ENCODE measurements at places on chromosomes 2 and 18. TPM values are rescaled to one million over a fixed set of nuclear protein-coding genes. Genes with fewer than 3 reads are reported as not detected.

SGPP2 gene
- 38.1 TPM for total RNA-seq

GRCh38 chr2:208179028-208179609 is 10.7 kb downstream of the C2orf80 start:
- DNase-seq, result peak; percentile 66

CLEC4F gene
- total RNA-seq, result 1.2 TPM

DNA sequence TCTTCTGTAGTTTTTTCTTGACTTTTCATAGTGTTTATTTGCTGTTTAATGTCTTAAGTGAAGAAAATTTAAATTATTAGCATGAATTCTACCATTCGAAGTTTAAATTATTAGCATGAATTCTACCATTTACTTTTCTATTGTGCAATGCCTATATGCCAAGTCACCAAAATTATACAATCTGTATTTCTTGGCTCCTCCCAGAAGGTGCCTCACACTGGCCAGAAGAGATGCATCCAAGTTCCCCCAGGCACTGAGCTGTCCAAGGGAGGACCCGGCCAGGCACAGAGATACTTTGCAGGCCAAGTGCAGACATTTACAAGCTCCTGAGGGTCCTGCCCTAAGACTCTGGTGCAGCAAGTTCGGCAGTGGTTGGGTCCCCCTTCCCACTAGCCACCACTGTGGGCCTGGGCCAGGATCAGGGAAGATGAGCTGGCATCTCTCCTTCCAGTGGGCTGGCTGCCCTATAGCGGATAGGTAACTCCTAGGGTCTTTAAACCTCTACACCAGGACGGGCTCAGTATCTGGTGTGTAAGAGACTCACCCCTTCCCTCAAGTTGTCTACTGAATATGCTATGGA is 31.3 kb downstream of the TMEM247 start:
- no peak for DNase-seq

DNA sequence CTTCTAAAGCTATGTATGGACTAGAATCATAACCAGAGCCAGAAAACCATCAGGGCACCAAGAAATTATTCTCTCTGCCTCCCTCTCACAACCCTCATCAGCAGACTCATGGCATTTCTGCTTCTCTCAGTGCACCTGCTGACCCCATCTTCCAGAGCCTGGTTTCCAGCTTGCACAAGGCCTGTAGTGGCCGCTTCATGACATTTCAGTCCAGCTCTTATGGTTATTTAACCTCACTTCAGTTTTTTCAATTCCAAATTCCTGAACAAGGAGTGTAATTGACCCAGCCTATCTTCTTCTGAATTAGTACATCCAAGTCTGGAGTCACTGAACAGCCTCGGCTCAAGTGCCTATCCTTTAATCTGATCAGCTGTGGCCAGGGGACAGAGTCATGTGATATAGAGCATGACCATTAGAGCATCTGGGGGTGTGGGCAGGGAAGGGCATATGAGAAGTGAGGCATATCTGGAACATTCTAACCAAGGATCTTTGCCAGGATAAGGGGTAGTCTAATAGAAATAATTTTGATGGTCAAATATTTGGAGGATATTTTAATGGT is 97.2 kb upstream of the TMEM17 start:
- no peak for DNase-seq

MAP3K19 gene
- not detected for total RNA-seq

CRYBA2 gene
- total RNA-seq, result not detected

RBMS1 gene
- total RNA-seq, result 102 TPM

DNA sequence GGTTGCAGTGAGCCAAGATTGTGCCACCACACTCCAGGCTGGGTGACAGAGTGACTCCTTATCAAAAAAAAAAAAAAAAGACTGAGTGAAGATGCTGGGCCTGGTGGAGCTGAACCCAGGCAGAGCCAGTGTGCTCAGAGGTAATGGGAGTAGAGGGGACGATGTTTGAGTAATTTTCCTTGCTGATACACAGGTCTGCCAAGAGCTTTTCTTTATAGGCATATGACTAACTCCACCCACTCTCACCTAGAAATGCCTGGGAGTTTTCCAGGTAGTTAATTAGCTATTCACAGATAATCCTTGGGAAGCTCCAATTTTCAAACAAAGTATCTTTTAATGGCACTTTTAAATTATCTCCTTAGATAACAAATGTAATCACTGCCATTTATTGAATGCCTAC is 33.4 kb upstream of the ACSL3 start:
- DNase-seq, result no peak

DNA sequence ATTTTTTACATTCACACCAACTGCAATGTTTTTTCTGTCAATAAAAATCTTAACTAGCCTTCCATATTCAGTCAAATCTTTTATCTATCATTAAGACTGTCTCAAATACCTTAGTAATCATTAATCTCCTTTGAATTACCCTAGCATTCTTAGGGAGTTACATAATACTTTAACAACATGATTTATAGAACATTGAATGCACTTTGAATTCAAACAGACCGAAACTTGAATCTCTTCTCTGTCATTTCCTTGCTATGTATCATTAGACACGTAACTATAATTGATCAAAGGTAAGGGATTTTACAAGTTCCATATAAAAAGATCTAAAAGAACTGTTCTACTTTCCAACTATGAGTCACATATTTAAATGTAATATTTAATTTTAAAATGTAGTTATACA is 330.9 kb downstream of the RIT2 start:
- DNase-seq, result no peak

TDRD15 gene
- not detected for total RNA-seq

DNA sequence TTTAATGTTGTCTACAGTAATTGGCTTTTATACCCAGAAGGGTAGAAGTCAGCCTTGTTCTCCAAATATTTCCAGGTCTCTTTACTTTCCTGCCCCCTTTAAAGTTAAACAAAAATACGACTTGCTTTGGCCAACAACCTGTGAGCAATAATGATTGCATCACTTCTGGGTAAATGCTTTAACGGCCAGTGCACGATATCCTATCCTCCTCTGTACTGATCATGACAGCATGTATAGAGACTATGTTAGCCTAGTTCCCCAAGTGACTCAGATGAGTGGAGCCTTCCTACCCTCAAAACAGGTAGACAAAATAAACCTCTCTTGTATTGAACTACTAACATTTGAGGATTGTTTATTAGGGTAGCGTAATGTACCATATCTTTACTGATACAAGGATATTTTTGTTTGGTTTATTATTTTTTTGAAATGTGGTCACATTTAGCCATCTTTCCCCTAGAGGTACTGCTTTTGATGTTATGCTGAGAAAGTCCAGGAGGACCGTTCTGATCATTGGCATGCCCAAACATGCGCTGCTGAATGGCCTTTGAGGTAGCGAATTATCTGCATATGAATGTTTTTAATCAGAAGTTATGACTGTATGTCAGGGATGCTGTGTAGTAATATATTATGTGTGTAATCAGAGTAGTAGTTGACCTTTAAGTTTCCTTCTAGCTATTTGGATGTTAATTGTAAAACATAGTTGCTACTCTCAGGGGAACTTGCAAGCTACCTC is 262.6 kb upstream of the DCC start:
- no peak for DNase-seq
